ENCODE measurements at places on chromosomes 11 and 22.

DNA sequence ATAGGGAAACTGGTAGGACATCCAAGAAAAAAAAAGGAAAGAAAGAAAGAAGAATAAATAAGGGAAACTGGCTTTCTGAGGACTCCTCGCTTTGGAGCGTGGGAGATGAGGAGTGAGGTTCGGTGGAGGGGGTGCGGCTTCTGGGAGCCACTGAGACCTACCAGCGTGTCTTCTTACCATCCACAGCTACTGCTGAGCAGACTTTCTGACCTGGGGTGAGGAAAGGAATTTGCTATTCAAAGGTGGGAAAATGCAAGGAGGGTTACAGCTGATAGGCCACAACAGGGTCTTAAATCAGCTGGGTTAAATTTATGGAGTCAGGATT lies 488 bp upstream of the SELENOM start:
- DNase-seq, result no peak

DNA sequence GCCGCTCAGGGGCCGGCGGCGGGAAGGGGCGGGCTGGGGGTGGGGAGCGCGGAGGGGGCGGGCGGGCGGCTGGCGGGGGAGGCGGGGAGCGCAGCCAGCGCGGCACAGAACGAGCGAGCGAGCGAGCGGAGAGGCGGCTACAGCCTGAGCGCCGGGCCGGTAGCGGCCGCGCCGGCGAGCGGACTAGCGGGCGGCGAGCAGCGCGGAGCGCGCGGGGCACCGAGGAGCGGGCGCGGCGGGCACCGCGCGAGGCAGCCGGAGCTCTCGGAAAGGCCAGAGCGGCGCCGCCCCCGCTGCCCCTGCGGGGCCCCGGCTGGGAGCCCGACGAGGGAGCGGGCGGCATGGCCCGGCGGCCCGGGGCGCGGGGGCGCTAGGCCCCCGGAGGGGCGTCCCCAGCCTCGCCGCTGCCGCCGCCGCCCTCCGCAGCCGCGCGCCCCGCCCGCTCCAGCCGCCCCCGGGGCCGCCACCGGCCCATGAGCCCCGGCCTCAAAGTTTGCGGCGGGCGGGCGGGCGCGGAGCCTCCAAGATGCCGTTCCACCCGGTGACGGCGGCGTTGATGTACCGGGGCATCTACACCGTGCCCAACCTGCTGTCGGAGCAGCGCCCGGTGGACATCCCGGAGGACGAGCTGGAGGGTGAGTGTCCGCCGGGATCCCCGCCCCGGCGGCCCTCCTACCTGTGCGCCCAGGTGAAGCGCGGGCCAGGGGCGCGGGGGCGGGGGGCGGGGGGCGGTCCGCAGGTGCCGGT lies at the start of gene CABP7:
Gene CABP7, plus strand, starts transcription at position 105 of the 747 bp plus-strand sequence. Its CDS starts 422 bp downstream, at position 527.
- no peak for DNase-seq

GRCh38 chr11:26537341-26537740 lies 34.7 kb downstream of the MUC15 start:
- DNase-seq, result no peak

GRCh38 chr11:70140711-70141485 lies 62.2 kb upstream of the FADD start:
- no peak for DNase-seq

DNA sequence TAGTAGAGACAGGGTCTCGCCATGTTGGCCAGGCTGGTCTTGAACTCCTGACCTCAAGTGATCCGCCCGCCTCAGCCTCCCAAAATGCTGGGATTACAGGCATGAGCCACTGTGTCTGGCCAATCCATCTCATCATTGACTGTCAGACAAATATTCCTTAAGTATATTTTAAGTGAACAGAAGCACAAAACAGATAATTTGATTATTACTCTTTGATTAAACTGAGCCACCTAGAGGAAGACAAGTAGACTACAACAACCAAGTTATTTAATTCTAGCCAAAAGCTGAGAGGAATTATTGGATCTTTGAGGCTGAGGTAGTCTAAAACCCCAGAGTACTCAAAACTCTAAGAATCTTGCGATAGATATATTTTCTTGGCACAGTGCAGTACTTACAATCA lies 1.2 kb downstream of the ACRV1 start:
- no peak for DNase-seq

DNA sequence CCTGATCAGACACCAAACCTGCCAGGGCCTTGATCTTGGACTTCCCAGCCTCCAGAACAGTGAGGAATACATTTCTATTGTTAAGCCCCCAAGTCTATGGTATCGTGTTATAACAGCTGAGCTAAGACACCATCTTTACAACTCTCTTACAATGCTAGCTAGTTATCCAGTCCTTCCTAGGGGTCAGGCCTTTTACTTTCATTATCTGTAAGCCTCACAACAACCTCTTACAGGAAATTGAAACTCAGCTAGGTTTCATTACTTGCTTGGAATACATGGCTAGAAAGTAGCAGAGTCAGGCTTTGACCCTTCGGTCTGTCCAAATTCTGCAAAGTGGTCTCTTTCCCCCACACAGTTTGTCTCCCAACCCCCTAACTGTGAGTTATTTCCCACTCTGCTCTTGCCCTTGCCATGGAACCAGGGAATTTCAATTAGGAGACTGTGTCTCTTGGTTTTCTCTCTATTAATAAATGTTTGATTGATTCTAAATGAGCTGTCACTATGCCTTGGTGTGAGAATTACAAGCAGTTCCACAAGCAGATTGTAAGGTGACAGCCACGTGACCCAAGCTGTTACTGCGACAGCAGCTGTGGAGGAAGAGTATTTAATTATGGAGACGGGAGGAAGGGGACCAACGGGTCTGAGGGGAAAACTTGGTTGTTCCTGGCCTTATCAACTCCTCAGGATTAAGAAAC lies 38.4 kb upstream of the CLMP start:
- DNase-seq, result peak; percentile 74

GRCh38 chr11:67535561-67535960 lies 12.3 kb upstream of the CABP2 start:
- no peak for DNase-seq

DNA sequence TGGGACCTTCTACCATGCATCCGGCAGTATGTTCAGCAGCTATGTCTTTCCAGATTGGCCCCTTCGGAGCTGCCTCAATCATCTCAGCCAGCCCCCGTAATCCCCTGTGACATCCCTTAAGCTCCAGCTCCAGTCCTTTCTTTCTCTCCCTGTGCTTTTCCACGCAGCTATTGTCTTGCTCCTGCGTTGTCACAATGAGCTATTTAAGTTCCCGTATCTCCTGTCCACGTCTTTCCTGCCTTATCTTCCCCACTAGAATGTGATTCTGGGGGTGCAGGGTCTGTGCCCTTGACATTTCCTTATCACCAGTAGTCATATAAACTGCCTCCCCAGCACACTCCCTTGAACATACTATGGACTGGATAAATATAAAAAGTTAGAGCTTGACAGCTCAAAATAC lies 5.1 kb upstream of the ETS1 start:
- DNase-seq, result no peak

DNA sequence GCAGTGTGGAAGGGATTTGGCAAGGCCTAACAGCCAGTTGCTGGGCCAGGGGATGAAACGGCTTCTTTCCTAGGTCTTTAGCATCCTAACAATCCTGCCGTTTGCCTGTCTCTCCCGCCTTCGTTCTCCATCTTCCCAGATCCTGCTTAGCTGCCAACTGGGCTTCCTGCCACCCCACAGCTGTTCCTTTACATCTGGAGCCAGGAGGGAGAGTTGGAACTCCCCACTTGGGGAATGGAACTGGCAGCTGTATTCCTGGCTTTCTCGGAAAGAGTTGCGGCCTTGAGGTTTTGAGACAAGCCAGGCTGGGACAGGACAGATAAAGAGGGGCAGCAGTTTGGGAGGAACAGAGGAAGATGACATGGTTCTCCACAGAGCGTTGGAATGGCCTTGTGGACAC lies 59.6 kb downstream of the ST3GAL4 start:
- DNase-seq, result no peak

GRCh38 chr11:74175920-74176319 lies 4.8 kb downstream of the PPME1 start:
- no peak for DNase-seq

DNA sequence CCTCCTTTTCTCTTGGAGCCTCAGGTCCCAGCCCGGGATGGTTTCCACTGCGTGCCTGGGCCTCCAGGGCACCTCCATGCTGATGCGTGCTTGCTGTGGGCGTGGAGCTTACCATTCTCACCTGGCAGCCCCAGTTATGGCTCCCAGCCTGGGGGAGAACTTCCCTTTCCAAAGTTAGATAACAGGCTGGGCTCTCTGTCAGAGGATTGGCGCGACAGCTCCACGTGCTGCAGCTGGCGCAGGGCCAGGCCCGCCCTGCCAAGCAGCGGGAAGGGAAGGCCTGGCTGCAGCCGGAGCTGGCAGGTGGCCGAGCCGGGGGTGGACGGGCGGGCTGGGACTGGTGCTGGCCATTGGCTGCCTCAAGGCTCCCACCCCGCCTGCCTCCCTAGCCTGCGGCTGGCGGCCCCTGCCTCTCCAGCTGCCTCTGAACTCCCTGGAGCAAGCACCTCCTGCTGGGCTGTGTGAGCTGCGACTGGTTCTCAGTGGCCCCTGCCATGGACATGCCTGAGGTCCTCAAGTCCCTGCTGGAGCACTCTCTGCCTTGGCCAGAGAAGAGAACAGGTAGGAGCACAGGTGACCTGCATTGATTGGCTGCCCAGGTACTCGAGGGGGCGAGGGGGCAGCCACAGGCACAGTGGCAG lies 14.6 kb upstream of the TEF start:
- peak; percentile 12 for DNase-seq

- no peak for DNase-seq
Observed at GRCh38 chr22:17678817-17679385, 40.3 kb downstream of the BCL2L13 start.

DNA sequence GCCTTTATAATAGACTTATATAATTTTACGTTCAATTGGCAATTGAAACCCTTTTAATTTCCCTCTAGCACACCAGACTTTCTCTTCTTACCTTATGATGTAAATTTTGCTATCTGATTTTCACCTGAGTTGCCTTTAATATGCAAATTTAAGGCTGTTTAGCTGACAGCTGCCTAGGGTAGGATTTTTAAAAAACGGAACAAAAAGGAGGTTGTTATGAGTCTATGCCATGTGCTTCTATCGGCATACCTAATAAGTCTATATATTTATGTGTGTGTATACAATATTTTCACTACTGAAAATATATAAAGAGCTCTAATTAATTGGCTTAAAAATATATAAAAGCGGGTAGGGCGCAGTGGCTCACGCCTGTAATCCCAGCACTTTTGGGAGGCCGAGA lies 11.8 kb upstream of the SELENOH start:
- no peak for DNase-seq

- no peak for DNase-seq
Observed at GRCh38 chr22:50329236-50329635, 2.4 kb upstream of the DENND6B start.

- DNase-seq, result no peak
Observed at GRCh38 chr22:35695202-35695601, 22.5 kb upstream of the APOL5 start.

DNA sequence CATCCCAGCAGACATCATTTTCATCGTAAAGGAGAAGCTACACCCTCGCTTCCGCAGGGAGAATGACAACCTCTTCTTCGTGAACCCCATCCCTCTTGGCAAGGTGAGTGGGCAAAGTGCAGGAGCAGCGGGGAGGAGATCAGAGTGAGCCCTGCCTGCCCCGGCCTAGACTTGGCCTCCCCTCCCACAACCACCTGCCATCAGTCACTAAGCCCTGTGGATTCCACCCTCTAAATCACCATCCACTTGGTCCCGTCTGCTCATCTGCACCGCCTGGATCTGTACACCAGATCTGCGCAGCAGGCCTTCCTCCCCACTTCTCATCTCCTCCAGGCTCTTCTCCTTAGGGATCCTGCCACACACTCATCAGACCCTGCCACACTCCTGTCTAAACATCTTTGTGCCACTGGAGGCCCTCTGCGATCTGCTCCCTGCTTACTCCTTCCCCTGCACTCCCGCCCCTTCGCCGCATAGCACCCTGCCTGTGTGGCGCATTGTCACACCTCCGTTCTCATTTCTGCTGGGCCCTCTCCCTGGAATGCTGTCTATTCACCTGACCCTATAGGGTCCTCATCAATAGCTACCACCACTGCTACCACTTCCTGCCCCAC lies 14.2 kb downstream of the UCP2 start:
- peak; percentile 26 for DNase-seq

- DNase-seq, result peak; percentile 10
Observed at GRCh38 chr11:47186076-47186699, at the start of gene PACSIN3. Gene PACSIN3, minus strand, starts transcription at chr11:47186434. Its CDS starts 3,707 bp downstream, at chr11:47182727.

Data from CD4-positive, alpha-beta T cell treated with Interferon alpha-2 for 1 hour (primary cell).